H7 (cell line): ENCODE measurements at places on chromosomes 12 and 14.

GRCh38 chr14:95522556-95522955 is 6.1 kb upstream of the SYNE3 start:
- DNase-seq, result no peak

GRCh38 chr12:89181271-89181920 is 170.9 kb downstream of the DUSP6 start:
- no peak for DNase-seq

DNA sequence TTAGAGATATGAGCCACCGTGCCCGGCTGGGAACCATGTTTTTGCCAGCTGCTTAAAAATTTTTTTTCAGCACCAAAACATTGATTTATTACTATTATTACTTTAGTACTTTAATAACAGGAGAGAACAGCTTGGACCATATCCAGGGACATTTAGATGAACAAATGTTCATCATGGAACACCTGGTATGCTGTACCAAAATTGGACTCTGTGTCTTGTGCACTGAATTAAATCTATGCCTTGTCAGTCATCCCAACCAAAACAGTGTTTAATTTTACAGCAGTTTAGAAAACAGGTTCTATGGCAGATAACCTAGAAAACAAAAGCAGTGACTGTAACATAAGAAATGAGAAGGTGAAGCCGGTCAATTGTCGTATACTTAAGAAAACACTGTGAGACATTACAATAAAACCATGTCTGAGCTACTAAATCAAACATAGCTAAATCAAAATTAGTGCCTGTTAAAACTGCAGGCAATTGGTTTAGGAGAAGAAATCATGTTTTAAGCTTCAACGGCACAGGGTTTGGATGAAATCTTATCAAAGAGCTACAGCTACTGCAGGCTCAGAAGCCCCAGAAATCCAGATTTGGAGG is 58.2 kb upstream of the PYGL start:
- DNase-seq, result no peak

GRCh38 chr14:52935833-52936232 is 15.0 kb downstream of the FERMT2 start:
- DNase-seq, result no peak

DNA sequence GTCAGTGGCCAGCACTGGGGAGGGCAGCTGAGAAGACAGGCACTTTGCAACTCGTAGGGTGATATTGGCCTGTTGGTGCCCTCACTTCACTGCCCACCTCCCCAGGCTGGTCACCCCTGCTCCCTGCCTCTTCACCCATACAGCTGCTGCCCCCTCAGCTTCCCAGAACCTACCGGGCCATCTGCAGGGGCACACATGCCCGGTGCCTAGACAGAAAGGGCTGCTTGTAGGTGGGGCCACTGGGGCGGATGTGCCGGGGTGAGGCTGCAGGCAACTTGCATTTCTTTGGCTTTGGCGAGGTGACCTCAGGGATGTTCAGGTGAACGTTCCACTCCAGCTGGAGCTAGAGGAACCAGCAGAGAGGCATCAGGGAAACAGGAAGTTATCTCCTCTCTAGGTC is 17.2 kb downstream of the FAM186B start:
- DNase-seq, result no peak

GRCh38 chr12:11804130-11804529 is 154.7 kb downstream of the ETV6 start:
- DNase-seq, result no peak

DNA sequence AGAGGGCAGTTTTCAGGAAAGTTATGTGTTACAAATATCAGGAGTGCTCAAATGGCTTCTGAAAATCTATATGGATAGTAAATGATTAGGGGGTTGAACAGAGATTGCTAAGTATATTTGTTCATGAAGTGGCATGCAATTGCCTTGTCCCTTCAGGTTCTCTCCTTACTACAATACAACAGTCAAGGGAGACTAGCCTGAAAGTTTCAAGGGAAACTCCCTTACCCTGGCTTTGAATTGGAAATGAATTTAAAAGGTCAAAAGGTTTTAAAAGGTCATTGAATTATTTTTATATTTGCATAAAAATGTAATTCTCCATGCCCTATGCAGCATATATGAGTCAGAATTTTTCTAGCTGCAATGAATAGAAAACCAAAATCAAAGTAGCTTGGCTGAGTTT is 253.1 kb upstream of the SYT1 start:
- no peak for DNase-seq

- no peak for DNase-seq
Measured at GRCh38 chr14:22338917-22339715, 249.9 kb downstream of the DAD1 start.

DNA sequence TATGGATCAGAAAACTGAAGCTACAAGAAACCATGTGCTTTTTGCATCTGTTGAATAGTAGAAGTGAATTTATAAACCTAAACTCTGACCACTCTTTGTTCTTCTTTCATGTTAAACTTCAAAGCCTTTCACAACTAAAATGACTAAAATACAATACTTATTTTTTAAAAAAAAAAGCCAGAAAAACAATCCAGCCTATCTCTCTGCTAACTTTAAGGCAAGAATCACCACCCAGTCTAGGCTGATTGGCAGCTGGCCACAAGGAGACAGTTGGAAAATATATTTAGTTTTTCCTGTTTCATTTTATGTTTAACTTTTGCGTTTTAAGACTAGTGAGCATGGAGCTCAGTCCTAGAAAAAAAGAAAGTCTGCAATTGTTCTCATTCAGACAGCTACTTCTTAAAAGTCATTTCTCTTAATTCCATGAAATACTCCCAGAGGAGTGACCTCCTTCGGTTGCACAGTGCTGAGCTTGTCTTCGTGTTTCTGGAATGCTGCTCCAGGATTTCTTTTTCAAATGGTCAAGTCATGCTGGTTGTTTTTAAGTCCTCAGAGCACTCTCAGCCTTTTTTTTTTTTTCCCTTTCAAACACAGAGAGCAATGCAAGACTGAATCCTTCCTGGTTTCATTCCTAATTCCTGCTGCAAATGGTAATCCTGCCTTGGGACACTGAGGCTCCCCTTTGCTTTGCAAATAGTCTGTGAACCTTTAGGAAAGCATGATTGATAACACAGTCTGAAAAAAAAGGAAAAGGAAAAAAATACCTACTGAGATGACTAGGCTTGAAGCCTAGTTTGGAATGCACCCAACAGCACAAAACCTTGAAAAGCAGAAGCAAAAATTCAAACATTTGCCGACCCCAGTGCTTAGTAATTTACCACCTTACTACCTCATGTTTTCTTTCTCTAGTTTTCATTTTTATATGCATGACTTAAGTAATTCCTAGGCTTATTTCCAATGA is 233.3 kb upstream of the DAAM1 start:
- DNase-seq, result no peak

DNA sequence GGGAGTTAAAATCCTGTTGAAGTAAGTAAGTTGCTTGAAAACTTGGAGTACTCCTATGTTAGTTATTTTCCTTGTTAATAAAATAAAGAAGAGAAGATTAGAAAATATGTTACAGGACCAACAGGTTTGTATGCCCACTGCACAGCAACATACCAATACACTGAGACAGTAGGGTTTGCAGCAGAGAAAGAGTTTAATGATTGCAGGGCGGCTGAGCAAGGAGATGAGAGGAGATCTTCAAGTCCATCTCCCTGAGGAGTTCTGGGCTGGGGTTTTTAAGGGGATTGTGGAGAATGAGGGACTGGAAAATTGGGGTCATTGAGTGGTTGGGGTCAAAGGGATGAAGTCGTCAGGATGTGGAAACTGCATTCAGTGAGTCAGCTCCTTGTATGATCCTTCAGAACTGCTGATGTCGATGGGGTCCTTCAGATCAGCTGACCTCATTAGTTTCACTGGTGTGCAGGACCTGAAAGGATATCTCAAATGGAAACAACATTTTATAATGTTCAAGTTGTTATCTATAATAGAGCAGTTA is 4.3 kb upstream of the HSD17B6 start:
- no peak for DNase-seq

DNA sequence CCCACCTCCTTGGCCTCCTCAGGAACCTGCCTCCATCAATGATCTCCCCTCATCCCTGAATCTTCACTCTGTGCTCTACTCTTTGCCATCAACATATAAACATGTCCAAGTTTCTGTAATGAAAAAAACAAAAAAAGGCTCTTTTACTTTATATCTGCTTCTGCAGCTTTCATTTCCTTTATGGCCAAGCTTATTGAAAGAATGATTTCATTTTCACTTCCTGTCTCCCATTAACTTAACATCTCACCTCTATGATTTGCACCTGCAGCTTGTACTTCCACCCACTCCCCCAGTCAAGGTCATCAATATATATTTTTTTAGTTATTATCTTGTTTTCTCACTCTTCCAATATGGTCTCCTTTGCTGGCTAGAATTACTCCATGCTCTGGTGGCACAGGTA is 15.6 kb upstream of the RNU6-7 start:
- no peak for DNase-seq

DNA sequence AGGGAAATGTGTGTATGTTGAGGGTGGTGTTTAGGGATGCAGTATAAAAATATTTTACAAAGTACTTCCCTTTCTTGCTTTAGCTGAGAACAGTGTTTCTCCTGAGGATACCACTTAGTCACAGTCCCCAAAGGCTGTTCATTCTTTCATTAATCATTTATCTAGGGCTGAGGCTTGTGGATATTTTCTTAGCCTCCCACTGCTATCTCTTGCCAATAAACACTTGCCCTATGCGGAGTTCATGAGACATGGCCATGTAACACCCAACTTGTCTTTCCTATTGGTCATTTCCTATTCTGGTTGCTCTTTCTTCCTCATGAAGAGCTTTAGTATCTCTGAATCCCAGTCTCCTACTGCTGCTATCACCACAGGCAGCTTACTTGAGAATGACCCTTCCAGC is 75.1 kb downstream of the ETNK1 start:
- no peak for DNase-seq

DNA sequence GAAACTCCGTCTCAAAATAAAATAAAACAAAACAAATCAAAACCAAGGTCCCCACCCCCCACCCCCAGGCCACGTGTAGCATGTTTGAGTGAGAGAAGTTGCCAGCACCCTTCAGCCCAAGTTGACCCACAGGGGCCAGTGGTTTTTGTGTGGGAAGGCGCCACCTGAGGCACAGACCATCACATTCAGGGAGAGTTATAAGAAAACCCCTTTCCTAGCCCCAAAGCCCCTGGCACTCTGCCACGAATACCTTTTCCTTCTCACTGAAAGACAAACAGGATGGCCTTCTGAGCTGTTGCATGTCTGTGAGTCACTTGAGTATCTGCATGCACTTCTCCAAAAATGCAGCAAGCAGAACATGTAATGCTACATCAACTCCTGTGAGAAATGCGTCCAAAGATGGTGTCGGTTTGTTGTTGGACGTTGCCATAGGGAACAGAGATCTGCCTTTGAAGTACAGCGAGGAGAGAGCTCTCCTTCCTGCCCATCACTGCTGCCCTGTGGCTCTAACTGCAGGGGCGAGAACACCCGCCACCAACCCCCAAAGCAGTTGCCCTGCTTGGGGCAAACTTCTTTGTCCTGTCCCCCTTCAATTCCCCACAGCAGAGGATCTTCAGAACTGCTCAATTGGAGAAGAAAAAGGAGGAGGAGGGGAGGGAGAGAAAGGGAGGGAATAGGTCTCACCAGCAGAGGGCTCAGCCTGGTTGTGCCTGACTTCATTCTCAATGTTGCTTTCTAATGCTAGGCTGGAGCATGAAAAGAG is 2.7 kb upstream of the TRAF3 start:
- DNase-seq, result peak; percentile 88

DNA sequence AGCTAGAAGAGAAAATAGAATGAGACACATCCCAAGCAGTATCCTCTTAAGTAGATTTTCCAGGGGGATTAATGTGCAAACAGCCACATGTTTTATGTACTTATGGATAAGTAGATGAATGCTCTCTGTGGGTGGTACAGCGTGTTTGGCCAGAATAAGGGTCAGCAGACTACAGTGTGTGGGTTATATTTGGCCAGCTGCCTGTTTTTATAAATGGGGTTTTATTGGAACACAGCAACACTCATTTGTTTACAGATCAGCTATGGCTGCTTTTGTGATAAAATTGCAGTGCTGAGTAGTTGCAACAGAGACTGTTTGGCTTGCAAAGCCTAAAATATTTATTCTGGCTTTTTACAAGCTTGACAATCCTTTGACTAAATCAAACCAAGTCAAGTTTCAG is 780.2 kb upstream of the SEL1L start:
- DNase-seq, result no peak

DNA sequence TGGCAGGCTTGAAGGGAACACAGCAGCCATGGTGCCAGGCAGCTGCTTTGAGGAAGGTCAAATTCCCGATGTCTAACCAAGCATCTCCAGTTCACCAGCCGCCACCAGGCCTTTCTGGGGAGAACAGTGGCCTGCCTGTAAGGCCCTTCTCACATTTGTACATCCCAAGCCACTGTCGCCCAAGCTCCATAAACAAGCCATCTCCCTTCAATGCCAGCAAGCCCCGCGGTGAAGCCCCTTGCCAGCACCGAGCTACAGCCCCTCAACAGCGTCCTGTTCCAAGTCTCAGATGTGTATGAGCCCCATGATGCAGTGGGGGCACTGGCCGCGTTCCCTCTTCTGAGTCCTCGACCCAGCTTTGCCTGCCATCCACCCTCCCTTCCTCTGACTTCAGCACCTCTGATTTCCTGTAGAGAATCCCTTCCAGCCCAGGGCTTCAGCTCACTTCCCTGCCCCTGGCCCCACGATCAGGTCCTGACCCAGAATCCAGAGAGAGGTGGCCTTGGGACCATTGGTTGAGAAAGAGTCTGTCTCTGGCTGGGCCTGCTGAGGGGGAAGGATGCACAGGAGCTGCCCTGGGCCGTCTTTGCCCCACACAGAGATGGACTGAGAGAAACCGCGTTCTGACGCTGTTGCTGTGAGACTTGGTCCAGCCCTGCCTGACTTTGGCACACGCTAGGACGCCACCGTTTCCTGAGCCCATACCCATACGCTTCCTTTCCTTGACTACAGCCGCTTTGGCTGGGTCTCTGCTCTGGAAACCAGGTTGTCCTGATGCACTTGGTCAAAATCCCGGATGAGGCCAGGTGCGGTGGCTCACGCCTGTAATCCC is 1.9 kb upstream of the MMP17 start:
- no peak for DNase-seq

GRCh38 chr12:97456571-97457188 is 5.9 kb upstream of the RMST start:
- DNase-seq, result no peak

DNA sequence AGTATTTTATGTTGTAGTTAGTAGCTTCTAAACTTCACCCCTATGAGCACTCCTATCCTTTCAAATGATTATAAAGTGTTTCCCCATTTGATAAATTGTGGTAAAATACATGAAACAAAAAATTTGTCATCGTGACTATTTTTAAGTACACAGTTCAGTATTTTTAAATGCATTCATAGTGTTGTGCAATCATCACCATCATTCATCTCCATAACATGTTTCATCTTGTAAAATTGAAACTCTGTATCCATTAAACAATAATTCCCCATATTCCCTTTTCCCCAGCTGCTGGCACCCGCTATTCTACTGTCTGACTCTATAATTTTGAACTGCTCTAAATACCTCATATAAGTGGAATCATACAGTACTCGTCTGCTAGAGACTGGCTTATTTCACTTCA is 52.5 kb downstream of the ATP23 start:
- no peak for DNase-seq
